Activated naive CD4-positive, alpha-beta T cell (primary cell): ENCODE measurements at places on chromosomes 3 and 15.

- no peak for DNase-seq
Observed at GRCh38 chr3:123111640-123112039, 44.8 kb downstream of the PDIA5 start.

DNA sequence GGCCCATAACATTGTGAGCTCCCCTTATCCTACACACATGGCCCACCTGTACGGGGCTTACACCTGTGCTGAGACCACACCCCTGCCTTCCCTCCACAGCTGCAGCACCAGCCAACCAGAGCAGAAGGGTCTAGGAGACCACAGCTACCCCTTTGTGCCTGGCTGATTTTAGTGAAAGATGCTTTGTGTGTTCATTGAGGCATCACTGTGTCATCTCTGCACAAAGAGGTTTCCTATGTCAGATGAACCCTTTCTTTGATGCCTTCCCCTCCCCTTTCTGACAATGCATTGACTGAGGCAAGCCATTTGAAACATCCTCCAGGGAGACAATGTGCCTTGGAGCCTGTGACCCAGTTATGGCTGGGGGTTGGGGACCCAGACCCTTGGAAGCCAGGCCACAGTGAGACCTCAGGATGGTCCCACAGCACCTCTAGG is 54.9 kb upstream of the SLC7A14 start:
- DNase-seq, result no peak

- DNase-seq, result no peak
Observed at GRCh38 chr15:59444980-59445545, 7.1 kb downstream of the FAM81A start.

GRCh38 chr3:53795789-53796560 is 50.2 kb downstream of the CHDH start:
- DNase-seq, result no peak

- no peak for DNase-seq
Observed at GRCh38 chr3:31922962-31923361, 58.1 kb downstream of the OSBPL10 start.

DNA sequence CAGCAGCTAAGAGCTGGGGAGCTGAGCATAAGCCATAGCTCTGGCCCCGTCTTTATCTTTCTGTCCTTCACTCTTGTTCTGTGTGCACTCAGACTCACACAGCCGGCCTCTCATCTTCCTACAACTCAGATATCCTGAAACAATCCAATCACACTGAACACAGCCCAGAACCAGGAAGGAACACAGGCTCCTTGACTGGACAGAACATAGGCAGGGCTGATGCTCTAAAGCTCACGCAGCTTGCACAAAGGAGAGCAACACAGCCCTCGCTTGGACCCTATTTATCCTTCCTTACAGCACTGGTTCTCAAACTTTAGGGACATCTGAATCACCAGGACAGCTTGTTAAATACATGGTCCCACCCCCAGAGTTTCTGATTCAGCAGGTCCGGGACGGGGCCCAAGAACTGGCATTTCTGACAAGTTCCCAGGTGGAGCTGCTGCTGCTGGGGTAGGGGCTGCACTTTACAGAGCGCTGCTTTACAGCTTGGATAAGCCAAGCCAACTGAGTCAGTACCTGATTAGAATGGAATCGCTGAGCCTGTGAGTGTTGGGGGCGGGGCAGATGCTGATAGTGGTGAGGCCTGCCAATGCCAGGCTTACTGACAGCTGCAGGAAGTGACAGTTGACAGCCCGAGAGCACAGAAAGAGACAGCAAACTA is 65.1 kb downstream of the MRPL46 start:
- DNase-seq, result no peak

DNA sequence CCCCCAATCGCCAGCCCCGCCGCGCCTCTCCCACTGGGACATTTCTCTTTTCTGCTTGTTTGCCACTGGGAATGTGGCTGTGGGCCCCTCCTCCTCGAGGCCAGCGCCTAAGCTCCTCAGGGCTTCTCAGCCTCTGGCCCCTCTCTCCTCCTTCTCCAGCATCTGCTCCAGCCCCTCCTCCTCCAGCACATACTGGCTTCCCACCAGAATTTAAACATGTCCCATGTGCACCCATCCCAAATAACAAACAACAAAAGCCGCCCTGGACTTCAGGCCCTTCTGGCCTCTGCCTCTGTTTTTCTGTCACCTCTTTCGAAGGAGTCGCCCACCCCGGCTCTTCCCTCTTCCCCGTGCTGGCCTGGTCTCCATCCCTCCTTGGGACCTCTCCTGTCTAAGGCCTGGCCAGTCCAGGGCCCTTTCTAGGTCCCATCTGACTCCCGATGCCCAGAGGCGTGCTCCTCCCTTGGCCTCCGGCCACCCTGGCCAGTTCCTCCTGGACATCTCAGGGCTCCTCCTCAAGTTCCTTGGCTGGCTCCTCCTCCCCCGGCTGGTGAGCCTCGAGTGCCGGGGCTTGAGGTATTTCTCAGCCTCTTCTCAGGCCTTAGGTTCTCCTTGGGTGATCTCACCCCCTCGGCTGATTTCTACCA is 94.6 kb upstream of the SLC6A6 start:
- no peak for DNase-seq

DNA sequence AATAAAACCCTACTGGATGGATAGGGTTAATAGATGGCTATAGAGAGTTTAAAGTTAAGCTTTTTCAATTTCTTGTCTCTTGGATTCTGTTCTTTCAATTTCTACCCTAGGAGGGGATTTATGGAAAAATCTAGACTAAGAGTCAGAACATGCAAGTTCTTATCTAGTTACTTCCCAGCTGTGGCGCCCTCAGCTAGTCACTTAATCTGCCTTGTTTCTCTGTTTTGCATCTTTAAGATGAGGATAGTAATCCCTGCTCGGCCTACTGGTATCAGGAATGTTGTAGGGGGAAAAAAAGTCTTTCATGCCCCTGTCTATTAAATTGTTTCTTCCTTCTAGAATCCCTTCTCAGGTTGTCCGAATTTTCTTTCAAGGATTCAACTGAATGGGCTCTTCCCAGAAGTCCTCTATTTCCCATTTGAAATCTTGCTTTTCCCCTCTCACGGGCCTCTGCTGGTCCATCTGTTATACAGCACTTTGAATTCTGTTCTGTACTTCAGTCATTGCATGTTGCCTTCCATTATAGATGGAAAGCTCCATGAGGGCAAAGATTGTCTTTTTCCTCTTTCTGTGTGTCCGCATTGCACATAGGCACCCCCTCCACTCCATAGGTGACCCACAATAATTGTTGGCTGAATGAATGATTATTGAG is 4.4 kb downstream of the KCTD6 start:
- DNase-seq, result no peak

- DNase-seq, result no peak
Observed at GRCh38 chr3:62151591-62151990, 221.8 kb downstream of the FEZF2 start.

DNA sequence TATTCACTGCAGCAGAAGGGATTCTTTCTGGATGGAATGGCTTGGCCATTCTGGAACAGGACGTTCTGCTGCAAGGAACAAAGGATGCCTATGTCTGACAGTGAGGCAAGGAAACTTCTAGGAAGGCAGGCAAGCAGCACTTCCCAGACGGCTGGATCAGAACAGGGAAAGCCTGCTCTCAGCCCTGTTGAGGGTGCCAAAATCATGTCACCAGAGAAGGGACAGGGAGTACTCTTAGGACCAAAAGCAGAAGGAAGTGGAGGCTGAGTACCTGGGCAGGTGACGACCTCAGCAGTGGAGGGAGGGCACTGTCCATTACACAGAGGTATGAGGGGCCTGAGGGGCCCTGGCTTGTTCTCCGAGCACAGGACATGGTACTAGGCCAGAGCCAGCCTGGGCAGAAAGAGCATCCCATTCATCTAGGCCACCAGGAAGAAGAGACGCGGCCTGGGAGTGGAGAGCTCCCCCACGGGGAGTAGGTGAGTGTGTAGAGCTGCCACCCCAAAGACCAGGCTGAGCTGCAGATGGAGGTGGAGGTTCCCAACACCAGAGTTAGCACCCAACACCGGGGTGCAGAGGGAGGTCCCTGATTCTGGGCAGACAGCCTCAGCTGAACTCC is 9.6 kb downstream of the KLF15 start:
- no peak for DNase-seq

DNA sequence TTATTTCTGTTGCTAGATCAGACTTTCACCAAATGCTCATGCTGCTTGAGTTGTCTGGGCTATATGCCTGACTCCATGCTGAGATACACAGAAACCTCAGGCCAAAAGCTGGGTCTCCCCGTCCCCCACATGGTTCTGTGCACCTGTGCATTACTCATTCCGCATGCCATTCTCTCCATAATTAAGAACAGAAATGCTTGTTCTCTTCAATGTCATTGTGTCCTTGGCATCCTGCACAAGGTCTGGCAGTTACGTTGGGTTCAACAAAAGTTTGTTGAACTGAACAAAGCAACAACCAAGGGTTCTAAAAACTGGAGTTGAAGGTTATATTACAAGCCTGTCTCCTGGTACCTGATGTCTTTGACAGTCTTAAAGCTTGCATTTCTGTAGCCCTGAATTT is 177.5 kb downstream of the FNDC3B start:
- no peak for DNase-seq

GRCh38 chr3:40873934-40874699 is 325.2 kb upstream of the CTNNB1 start:
- DNase-seq, result no peak

DNA sequence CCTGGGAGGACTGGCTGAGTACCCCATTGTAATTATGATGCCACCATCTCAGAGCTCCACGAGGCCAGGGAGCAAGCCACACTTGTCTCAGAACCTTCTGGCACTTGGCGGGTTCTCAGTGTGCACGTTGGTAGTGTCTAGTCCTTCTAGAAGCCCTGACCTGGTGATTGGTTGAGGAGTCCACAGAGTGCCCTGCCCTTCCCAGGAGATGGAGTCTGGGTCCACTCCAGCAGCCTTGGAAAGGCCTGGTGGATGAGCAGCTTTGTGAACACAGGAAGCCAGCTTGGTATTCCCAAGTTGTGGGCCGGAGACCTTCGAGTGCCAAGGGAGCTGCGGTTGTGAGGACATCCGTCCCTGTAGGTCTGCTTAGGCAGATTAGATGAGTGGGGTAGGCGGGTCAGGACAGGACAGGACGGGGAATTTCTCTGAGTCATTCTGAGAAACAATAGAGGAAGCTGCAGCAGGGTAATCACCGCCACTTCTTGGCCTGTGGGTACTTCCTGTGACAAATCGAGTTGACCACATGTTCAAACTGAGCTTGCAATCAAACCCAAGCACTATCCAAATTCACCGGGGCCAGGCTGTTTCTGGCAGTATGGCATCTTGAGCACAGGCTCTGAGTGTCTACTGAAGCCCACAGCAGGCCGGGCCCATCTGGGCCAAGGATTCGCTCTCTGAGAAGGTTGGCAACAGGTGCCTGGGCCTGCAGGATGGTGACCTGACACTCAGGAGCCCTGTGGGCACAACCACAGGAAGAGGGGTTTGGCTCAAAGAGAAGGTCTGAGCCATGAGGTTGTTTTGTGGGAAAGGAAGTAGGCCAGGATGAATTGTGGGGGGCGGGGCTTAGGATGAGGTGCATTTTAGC is 71.5 kb upstream of the PLXNA1 start:
- no peak for DNase-seq

DNA sequence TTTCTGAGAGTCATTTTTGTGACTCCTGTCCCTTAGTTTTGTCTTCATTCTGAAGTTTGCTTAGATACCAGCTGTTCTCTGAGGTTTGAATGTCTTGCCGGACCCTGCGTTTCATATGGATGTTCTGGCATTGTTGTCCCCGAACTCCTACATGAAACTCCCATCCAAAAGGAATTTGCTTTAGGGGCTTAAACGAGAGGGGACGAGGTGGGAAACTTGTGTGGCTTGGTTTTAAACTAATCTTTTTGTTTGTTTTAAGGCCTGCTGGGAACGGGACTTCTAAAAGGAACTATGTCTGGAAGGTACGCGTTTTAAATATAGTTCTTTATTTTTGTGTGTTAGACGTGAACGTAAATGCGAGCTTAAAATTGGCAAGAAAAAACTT is 679 bp downstream of the RPL35A start:
- DNase-seq, result no peak

- DNase-seq, result no peak
Observed at GRCh38 chr15:53625962-53626845, 133.3 kb downstream of the WDR72 start.

- no peak for DNase-seq
Observed at GRCh38 chr3:161117646-161118045, 12.5 kb upstream of the B3GALNT1 start.

DNA sequence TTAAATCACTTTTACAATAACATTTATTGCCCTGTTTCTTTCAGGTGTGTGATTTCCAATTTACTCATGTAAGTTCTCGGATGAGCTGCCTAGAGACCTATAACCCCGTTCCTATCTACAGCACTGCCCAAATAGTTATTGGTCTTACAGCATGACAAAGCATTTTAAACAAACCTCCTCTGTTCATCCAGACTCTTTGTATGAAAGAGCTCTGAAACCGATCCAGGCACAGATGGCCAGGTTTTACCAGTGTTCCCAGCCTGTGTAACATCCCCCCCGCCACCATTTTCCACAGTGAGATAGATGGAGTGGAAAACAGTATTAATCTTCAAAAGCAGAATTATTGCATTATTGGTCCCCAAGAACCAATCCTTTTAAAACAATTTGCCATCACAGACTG is 59.0 kb upstream of the SPTSSB start:
- no peak for DNase-seq

DNA sequence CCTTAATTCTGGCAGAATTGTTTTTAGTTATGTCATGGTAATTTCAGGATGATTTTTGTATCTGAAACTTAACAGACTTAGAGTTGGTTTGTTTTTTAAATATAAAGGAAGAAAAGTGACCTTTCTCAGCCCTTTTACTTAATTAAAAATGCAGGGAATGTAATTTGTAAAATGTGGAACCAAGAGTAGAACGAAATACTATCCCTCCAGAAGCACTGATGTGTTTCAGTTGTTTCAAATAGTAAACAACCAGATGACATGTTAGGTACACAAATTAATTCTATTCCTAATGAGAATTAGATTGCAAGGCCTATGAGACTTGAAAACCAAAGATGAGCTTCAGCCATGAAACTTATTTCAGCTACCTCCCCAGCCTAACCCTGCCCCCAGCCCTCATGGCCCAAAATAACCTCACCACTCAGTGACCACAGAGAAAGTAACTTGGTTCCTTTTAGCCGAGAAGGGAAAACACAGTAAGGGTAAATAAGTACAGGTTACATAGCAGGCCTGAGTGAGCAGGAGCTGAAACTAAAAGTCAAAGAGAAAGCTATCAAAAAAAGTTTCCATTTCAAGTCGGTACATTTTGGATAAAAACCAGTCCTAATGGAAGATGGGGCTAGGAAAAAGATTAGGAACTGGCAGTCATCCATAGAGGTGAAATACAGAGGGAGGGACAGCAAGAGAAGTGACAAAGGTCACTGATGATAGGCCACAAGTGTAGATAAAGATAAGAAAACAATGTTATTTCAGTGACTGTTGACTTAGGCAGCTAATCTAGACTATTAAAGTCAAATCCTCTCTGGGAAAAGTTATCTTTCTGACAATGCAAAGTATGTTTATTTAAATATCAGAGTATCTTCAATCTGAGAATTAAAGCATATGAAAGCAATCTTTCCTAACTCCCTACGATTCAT is 23.2 kb downstream of the SENP8 start:
- DNase-seq, result no peak
